ENCODE measurements at places on chromosomes 2 and 18.

GRCh38 chr2:165086337-165086736, 117.5 kb downstream of the SCN3A start:
- no peak for DNase-seq

- no peak for DNase-seq
These were observed 10.9 kb upstream of the FZD7 start for GRCh38 chr2:202022755-202023154.

DNA sequence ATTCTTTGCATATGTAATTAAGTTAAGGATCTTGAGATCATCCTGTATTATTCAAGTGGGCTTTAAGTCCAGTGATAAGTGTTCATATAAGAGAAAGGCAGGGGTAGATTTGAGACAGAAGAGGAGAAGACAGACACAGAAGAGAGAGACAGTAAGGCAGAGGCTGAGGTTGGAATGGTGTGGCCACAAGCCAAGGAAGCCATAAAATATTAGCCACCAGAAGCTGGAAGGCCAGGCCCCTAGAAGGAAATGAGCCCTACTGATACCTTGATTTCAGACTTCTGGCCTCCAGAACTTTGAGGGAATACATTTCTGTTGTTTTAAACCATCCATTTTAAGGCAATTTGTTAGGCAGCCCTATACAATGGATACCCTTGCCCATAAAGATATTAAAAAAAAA, 66.9 kb upstream of the DLX2 start:
- no peak for DNase-seq

DNA sequence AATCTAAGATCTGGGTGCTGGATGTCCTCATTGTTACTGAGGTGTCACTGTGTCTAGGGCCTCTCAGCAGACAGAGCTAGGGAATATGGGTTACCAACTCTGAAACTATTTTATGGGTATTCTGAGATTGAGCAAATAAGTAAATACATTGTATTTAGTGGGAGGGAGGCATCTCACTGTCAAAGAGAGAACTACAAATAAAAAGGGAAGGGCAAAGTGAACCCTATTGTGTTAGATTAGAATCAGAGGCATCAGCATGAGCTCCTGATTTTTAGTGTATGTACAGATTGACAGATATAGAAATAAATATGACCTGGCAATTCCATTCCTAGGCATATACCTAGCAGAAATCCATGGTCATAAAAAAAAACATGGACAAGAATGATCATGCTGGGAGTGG, 33.9 kb upstream of the RAB6C start:
- DNase-seq = no peak

DNA sequence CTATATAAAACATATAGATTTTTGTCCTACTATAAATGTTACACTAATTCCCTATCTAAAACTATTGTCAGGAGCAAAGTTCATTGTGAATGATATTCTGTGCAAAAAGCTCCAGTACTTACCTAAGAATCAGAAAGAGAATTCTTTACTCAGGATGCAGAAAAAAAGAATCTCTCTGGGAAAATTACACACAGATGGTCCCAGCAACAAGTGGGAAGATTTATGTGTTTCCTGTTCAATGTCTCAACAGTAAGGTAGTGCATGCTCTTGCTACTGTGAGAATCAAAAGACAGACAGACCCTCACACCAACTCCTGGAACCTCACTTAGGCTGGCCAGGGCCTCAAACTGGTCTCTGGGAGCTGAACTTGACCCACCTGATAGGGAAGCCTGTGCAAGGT, 11.2 kb upstream of the NAPG start:
- no peak for DNase-seq

DNA sequence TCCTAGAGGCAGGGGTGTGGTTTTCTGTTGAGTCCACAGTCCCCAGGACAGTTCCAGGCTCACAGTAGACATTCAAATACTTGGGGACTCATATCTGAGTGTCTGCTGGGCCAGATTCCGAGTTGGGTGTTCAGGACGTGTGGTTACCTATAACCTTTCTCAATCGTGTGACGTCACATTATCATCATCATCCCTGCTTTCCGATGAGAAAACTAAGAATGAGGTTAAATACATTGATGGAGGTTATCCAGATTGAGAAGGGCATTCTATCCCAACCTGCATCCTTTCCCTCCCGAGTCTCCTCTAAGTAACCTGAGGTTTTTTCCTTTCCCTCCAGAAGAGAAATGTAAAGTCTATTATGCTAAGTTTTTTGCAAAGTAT, 204.6 kb downstream of the MGAT5 start:
- DNase-seq = no peak

GRCh38 chr2:211957799-211958198, 580.8 kb downstream of the ERBB4 start:
- DNase-seq = no peak

- DNase-seq = no peak
These were observed 41.6 kb downstream of the ARHGEF4 start for GRCh38 chr2:130878316-130878715.

- peak; percentile 12 for DNase-seq
These were observed 60.4 kb upstream of the NABP1 start for GRCh38 chr2:191617575-191617974.

- DNase-seq = no peak
These were observed 2.4 kb upstream of the INO80C start for GRCh38 chr18:35500113-35500512.

- no peak for DNase-seq
These were observed 60.5 kb downstream of the KLHL29 start for GRCh38 chr2:23445450-23445868.

GRCh38 chr18:62346333-62347088, 21.4 kb downstream of the TNFRSF11A start:
- DNase-seq = no peak

GRCh38 chr2:233404222-233404621, 49.9 kb downstream of the DGKD start:
- no peak for DNase-seq

DNA sequence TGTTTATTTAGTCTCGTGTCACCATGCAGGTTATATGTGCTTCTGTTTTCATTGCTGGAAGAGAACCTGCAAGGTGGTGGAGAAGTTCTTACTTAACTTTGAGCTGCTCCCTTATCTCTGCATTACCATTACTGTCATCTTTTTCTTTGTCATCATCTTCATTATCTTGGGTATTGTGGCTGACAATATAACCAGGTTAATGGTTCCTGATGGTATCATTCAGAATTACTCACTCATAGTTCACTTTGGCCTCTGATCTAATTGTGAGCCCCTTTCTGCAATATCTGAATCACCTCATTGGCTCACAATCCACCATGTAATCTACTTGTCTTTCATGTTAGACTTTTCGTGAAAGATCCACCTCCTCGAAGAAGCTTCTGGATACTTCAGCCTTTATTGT, 5.0 kb downstream of the CD28 start:
- no peak for DNase-seq

DNA sequence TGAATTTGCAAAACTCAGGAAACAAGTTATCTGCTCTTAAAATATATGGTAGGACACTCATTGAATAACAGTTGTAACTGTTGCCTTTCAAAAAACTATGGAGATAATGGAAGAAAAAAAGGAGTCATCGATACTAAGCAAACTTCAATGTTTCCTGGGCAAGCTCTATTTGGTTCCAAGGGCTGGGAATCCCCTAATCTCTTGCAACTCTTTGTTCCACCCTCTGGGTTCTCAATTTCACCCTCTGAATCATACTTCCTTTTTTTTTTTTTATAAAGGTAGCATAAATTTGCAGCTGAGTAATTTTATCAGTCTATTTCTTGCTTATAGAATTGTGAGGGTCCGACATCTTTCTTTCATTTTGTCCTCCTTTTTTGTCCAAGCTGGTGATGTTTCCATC, 36.7 kb downstream of the SLC9A4 start:
- no peak for DNase-seq

DNA sequence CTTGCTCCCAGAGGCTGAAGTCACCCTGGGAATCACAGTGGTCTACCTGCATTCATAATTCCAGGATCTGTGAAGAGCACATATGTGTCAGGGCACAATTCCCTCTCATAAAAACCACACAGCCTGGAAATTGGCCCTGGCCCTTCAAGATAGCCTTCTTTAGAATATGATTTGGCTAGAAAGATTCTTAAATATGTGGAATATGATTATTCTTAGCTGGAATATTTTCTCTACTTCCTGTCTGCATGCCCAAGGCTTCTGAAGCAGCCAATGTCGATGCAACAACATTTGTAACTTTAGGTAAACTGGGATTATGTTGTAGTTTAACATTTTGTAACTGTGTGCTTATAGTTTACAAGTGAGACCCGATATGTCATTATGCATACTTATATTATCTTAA, 24.2 kb downstream of the ICOS start:
- no peak for DNase-seq

- no peak for DNase-seq
These were observed 105.6 kb upstream of the NOL4 start for GRCh38 chr18:34330308-34330707.

- DNase-seq = no peak
These were observed 19.5 kb downstream of the GPR45 start for GRCh38 chr2:105261061-105261460.

DNA sequence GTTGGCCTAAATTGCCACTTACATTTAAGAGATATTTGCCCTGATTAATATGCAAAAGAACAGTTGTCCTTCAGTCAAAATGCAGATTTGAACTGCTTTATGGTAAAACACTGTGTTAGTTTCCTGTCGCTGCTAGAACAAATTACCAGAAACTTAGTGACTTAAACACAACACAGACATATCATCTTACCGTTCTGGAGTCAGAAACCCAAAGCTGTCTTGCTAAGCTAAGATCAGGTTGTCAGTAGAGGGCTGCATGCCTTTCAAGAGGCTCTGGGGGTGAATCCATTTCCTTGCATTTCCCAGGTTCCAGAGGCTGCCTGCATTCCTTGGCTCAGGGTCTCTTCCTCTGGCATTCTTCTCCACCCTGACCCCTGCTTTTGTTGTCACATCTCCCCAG, 149.5 kb downstream of the FAM161A start:
- DNase-seq = no peak

All from stimulated activated CD4-positive, alpha-beta T cell treated with anti-CD3 and anti-CD28 coated beads, TNF-alpha, amount 100 ng/mL, for 24 hours (primary cell).